ENCODE measurements at places on chromosomes 4 and X.

DNA sequence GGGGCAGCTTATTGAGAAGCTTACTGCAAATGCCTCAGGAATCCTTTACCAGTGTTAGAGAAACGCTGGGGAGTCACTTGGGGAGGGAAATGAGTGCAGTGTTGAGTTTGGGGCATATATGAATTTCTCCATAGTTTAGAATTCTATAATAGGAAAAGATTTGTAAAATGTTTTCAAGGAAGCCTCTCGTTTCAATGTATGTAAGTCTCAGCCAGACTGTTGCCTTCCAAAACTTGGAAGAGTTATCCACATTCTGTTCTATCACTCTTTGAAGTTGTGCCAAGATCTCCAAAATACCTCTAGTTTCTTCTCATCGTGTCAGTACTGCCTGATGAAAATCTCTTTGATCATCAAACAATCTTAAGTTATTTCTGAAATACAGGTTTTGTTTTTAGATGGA, 565 bp upstream of the LRCH2 start:
- no peak for DNase-seq

DNA sequence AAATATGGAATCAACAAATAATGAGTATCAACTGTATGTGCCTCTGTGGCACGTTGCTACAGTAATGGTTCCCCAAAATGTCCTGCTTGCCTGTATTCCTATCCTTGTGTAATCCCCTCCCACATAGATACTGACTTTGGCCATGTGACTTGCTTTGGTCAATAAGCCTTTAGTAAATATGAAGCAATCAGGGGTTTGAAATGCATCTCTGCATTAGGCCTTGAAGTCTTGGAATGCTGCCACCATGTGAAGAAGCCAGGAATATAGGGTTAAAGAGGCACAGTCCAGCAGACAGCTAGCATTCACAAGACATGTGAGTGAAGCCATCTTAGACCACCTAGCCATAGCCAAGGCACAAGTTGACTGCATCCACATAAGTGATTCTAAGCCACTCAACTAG, 190.9 kb downstream of the GABRB1 start:
- peak; percentile 44 for DNase-seq

DNA sequence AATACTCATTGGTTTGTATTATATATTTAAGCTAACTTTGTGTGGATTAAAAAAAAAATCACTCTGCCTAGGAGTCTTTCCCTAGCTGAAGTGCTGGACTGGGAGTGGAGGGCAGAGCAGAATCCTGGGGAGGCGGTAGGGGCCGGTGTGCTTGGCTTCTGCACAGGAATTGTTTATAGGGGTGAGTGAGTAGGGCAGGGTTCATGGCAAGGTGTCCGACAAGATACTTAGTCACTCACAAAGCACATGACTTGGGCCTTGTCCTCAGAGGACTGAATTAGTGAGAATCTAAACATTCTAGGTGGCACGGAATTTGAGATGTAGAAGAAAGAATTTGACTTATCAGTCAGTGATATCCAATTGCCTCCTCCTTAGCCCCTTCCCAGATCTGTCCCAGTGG, 32.2 kb downstream of the FNIP2 start:
- no peak for DNase-seq

DNA sequence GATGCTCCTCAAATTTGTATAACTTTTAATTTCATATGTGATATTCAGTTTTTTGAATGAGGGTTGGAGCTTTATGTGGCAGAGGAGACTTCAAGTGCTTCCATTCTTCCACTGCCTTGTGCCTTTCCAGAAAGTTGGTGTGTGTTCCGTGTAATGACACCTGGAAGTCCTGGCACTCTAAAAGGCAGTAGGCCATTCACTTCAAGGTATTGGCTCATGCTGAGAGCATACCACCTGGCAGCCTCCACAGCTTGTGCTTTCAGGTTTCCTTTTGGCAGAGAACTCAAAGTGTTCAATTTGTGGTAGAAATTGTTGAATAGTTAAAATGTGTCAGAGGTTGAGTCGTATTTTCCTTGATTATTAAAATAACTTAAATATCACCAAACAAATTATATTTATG, 49.6 kb downstream of the GRIA2 start:
- DNase-seq = no peak

DNA sequence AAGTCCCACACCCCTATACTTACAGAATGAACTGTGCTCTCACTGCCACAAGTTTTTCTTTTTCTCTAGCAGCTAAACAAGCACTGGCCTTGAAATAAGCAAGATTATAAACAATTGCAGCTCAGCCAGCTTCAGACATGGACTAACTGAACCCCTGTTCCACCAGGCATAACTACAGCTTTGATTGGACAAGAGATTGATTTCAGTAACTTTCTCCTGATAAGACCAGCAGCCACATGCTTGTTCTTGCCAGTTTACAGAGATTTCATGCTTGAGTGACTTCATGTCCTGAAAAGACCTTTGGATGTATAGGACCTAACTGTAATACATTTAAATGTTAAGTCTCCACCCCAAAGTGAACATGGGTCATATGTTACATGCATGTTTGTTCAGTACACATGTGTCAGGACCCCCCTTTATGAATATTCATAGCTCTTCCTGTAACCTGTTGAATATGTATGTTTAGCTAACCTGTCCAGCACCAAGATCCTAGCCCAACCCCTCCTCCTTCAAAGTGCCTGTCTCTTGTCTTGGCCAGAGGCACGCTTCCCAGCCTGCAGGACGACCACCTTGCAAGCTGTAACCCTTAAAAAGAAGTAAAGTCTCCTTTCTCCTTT, 27.9 kb downstream of the ZNF275 start:
- DNase-seq = no peak

DNA sequence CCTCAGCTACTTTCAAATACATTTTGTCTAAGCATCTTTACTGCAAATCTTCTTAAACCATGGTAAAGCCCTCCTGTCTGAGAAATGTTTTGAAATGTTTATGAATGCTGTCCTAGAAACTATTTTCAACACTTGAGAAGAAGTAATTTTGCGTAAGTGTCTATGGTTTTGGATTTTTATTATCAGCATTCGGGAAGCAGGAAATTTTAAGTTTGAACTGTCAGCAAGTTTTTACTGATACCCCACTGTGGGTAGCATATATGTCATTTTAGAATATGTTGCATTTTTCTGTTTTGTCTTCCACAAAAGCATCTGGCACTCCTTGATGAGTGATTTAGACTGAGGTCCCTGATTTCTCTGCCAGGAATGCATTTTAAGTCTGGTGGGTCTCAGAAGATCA, 302.4 kb upstream of the GIMD1 start:
- no peak for DNase-seq

DNA sequence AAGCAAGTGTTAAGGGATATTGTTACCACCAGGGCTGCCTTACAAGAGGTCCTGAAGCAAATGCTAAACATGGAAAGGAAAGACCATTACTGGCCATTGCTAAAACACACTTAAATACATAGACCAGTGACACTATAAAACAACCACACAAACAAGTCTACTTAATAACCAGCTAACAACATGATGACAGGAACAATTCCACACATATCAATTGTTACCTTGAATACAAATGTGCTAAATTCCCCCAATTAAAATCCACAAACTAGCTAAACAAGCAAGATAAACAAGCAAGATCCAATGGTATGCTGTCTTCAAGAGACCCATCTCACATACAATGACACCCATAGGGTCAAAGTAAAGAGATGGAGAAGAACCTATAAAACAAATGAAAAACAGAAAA, 20.5 kb upstream of the MAGEA8 start:
- no peak for DNase-seq

DNA sequence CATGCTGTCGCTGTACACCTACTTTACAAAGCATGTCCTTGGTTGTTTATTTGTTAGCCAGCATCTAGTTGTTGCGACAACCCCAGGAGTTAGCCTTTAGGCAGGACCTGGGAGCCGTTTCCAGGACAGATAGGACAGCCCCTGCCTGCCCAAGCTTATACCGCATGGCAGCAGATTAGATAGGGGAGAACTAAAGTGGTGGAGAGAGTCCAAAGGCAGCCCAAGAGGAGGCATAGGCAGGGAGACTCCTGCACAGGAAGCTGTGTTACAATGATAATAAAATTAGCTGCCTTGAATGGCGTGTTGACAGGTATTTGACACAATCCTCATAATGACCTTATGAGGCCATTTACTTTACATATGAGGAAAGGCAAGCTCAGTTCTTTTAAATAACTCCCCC, 13.0 kb downstream of the NSDHL start:
- no peak for DNase-seq

- peak; percentile 8 for DNase-seq
Observed at GRCh38 chrX:4547213-4547836, 833.9 kb upstream of the PRKX start.

- DNase-seq = peak; percentile 3
Observed at GRCh38 chrX:79412972-79413371, 45.8 kb upstream of the ITM2A start.

DNA sequence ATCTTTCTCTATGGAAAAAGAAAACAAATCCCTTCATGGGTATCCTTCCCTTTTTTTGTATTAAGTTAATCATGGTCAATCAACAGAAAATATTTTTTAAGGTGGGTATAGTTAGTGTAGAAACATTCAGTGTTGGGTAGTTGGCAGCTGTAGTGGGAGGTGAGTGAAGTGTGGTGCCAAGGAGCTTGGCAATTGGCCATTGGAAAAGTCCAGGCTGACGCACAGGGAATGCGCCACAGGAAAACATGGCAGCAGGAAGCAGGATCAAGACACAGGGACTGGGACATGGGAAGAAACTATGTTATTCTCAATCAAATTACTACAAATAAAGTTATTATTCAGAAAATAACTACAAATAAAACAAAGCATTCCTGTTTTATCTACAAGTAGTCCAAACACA, 20.0 kb downstream of the PALLD start:
- DNase-seq = no peak

- no peak for DNase-seq
Observed at GRCh38 chrX:43655151-43656004, 721 bp upstream of the MAOA start.

DNA sequence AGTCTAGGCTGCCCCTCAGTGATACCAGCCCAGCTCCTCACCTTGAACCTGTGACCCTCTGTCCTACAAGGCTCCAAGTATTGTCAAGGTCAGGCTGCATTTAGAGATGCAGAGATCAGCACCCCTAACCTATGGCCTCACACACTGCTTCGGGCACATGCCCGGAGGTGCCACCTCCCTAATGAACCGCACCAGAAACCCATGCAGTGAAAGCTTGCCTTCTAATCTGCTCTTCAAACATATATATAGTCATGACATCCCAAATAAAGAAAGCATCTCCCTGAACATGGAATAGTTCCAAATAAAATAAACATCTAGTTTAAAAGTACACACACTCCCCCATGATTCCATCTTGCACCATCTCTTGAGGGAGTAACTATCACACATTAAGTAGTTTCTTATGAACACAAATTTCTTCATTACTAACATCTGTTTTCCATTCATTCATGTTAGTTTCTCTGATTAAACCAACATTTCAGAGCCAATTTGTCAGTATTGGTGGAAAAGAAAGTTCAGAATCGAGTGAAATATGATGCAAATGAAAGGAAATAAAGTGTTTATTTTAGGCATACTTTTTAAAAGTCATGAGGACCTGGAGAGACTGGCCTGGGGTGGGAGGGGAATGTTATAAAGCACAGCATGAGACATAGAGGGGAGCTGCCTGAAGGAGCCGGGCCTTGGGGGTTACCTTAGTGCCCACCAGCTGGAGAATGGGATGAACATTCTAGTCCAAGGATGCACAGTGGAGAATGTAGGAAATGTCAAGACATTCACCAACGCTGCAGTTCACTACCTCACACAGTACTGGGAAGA, 19.2 kb downstream of the CC2D2A start:
- DNase-seq = no peak

- DNase-seq = no peak
Observed at GRCh38 chr4:13103382-13104015, 380.6 kb downstream of the RAB28 start.

GRCh38 chr4:186904101-186904500, 180.4 kb upstream of the FAT1 start:
- DNase-seq = peak; percentile 91

- DNase-seq = peak; percentile 17
Observed at GRCh38 chrX:67555578-67556203, 11.9 kb downstream of the AR start.

DNA sequence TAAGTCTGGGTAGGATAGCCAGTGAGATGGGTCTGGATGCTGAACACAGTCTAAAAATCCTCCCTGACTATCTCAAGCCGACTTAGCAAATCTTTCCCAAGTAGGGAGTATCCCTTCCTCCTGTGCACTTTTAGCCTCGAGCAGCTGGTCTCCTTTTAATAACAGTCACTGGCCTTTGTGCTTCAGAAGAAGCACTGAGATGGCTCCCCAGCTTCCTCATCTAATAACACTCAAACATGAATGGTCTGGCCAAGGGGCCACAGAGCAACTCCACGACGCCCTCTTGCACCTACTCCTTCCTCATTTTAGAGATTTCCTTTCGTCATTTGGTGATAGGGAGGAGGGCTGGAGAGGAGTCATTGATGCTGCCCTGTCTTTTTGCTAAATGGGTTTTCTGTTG, 78.8 kb upstream of the TMEM150C start:
- DNase-seq = peak; percentile 20

DNA sequence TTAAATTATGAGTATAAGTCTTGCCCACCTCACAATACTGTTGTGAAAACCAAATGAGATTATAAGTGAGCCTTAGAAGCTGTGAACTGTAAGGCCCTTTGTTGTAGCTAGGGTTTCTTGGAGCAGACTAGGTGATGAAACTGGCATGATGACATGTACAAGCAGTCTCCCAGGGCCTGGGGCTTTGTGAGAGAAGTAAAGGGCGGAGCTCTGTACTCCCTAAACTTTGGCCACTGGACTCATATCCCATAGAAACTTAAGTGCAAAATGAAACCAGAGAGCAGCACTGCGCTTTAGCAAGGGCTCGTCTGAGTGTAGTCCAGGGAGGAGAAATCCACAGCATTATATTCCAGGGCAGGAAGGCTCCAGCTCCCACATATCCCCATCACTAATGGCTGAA, 385.6 kb upstream of the FGF16 start:
- no peak for DNase-seq

- DNase-seq = no peak
Observed at GRCh38 chr4:107740381-107740780, 20.3 kb upstream of the PAPSS1 start.

GRCh38 chr4:84673475-84674240, 90.7 kb downstream of the CDS1 start:
- DNase-seq = no peak

DNA sequence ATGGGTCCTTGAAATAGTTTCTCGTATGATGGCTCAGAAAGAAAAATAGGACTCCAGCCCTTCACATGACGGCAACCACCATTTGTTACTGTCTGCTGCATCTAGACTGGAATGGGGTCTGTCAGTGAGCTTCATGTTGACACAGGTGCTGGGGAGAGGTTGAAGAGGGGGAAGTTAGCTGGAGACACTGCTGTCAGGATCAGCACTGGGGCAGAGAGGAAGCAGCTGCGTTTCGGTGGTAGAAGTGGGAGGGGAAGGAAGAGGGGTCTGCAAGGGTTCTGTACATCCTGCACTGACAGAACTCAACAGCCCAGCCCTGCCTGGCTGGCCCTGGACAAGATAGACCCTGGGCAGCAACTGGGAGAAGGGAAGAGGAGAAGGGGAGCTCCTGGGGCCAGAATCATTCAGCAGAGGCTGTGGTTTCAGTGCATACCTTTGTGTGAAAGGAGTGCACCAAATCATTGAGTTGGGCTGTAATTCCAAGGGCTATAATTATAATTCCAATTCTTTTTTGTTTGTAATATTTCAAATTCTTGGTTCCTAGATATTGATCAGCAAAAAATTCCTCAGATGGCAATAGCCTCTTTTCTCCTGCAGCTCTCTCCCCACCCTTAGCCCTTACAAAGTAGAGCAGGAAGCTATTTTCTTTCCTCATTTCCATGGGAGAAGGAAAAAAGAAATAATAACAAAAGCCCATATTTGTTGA, 119.4 kb upstream of the C1GALT1C1 start:
- peak; percentile 40 for DNase-seq

Data from MV-4-11 (cell line).